Stimulated activated CD4-positive, alpha-beta T cell treated with anti-CD3 and anti-CD28 coated beads, TNF-alpha, amount 100 ng/mL, for 4 hours (primary cell): ENCODE measurements at places on chromosomes 12 and 14.

DNA sequence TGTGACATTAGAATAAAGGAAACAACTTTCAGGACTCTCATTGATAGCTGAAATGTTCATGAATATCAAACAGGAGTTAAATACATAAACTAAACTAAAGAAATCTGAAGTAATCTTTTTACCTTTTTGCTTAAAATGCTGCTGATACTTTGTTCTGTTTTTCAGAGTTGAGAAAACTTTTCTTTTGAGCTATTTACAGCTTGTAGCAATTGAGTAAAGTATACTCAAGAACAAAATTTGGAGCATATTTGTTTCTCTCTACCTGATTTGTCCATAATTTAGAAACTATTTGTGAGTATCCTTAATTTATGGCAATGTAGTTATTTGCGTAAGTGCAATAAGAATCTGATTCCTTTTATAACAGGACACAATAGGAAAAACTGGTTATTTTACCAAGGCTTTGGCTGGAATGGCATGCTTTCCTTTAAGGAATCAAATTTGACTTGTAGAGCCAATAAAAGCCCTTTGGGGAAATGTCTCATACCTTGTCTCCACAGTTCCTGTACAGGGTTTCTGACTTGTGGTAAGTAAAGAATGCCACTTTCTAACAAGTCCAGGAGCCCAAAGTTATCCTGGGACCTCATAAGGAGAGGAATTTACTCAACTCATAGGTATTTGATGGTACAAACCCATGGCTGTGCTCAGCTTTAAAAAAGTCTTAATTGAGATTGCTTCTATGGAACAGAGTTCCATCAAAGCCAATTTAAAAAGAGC, 195.7 kb downstream of the TMEM117 start:
- DNase-seq, result no peak

DNA sequence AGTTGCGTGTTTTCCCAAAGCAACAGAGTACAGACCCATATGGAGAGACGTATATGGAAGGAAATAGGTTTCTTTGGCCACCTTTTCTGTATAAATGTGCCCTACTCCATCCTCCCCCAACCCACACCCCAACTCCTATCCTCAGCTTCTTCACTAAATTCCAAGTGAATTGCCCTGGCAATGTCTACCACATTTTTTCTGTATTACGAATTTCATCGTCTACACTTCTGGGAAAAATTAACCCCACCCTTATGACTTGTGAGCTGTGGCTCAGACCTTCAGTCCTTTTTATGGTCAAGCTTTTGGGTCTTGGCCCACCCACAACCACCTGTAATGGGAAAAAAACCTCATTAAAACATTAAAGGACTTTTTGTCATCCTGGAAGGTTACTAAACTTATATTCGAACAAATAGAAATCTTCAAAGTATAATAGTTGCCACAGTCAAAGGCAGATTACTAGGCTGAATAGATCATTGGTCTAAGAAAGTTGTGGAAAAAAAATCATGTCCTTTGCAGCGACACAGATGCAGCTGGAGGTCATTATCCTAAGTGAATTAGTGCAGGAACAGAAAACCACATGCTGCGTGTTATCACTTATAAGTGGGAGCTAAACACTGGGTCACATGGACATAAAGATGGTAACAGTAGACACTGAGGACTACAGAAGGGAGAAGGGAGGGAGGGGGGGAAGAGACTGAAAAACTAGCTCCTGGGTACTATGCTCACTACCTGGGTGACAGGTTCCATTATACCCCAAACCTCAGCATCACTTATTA, 15.7 kb upstream of the NFKBIA start:
- no peak for DNase-seq

DNA sequence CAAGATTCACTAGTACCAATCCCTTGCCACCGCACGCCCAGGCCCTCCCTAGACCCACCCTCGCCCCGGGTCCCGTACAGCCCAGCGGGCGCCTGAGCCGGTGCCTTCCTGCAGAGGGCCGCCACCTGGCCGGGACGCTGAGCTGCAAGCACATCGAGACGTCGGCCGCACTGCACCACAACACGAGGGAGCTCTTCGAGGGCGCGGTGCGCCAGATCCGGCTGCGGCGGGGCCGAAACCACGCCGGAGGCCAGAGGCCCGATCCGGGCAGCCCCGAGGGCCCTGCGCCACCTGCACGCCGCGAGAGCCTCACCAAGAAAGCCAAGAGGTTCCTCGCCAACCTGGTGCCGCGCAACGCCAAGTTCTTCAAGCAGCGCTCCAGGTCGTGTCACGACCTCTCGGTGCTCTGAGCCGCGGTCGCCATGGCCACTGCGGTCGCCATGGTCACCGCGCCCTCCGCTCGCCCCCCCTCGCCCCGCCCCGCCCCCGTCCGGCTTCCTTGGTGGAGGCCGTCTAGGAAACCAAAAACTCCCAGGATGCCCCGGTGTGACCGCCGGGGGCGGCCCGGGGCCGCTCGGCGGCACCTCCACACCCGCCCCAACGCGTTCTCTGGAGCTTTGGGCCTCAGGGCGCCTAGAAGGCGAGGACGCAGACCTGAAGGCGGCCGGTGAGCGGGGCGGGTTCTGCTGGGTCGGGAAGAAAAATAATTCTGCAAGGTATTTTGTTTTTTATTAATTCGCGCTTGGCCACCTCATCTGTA, 3.7 kb downstream of the REM2 start:
- DNase-seq, result peak; percentile 60

- no peak for DNase-seq
Measured at GRCh38 chr14:78383060-78383459, 212.9 kb downstream of the NRXN3 start.

- peak; percentile 42 for DNase-seq
Measured at GRCh38 chr12:31874961-31875608, 84.1 kb upstream of the RESF1 start.

GRCh38 chr12:88035907-88036289, 6.7 kb upstream of the C12orf50 start:
- no peak for DNase-seq

GRCh38 chr14:97703006-97703760, 906.0 kb downstream of the VRK1 start:
- DNase-seq, result no peak

DNA sequence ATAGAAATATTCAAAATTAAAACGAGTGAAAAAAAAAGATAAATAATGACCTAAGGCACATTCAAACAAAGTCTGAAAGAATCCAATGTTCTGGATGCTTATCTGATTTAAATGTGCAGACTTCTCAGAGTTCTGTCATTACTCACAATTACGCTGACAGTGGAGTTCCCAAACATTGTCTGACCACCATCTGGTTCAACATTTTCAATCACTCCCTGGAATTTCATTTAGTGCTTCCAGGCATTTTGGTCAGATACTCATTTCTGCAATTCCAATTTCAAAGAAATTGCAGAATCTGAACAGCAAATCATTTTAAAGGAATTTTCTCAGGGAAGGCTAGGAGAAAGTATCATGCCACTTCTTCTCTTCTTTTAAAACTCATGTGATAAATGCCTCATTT, 398.2 kb upstream of the PDE3A start:
- DNase-seq, result no peak

DNA sequence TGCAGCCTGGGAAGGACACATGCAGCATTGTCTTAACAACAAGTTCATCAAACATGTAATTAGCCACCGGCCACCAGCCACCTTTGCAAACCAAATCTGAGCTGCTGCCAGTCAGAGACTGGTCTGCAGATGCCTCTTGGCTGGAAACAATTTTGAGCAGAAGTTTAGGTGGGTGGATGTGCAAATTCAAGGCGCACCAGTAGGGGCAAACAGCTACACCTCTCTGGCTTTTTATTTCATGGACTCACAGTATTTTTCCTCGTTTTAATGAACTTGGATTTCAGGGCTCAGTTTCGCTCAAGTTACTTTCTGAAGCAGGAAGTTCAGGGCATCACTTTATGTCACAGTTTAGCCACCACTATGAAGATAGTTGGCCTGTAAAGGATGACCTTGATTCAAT, 94.3 kb downstream of the OTX2 start:
- DNase-seq, result no peak

DNA sequence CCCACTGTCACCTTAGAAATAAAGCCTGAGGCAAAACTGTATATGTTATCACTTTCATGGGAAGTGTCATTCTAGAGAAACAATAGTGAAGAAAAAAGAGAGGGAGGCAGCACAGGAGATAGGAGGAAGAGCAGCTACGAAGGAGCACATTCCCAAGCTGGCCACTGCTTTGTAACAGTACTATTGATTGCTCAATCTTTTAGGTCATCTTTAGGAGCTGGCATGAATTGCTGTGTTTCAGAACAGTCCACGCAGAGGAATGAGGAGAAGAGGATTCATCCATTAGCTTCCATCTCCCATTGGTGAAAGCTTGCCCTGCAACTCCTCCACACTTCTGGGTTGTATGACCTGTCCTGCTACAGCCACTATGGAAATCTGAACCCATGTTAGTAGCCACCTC, 372.5 kb upstream of the DDHD1 start:
- DNase-seq, result no peak

- no peak for DNase-seq
Measured at GRCh38 chr14:51836417-51836816, 24.0 kb upstream of the GNG2 start.

GRCh38 chr12:111451649-111452129, 46.0 kb downstream of the SH2B3 start:
- no peak for DNase-seq

DNA sequence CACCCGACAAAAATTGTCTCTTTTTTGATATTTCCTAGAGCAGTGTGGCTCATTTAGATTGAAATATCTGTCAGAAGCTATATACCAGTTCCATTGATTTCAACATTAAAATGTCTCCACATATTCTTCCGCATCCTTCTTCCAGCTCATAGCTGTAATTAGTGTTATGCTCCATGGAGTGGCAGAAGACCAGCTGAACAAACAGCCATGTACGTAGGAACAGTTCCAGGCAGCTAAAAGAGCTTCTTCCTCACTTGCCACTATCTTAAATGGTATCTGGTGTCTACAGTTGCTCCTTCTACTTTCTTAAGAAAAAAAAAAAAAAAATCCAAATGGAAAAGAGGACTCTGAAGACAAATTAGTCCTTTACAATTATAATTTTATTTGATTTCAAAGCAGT, 848.0 kb downstream of the DIO2 start:
- DNase-seq, result no peak

DNA sequence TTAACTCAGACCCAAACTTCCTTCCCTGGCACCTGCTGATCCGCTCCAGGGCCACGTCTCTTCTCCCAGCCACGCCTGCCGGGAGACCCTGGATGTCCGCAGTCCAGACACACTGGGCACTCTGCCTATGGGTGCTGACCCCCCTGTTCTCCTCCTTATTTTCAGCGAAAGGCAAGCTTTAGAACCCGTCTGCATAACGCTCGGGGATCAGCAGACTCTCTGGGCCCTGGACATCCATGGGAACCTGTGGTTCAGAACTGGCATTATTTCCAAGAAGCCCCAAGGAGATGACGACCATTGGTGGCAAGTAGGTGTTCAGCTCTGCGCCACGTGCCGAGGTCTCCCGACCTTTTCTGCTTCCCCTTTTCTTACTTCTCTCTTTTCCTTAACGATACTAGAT, 63.9 kb downstream of the ANKRD9 start:
- no peak for DNase-seq
